Activated naive CD8-positive, alpha-beta T cell treated with anti-CD3 and anti-CD28 coated beads, Interleukin-2, amount 10 ng/mL, durations not matched to agents 7 days and 5 days (primary cell): ENCODE measurements at places on chromosomes 7 and 10. TPM values are rescaled to one million over a fixed set of nuclear protein-coding genes. Genes with fewer than 3 reads are reported as not detected.

DNA sequence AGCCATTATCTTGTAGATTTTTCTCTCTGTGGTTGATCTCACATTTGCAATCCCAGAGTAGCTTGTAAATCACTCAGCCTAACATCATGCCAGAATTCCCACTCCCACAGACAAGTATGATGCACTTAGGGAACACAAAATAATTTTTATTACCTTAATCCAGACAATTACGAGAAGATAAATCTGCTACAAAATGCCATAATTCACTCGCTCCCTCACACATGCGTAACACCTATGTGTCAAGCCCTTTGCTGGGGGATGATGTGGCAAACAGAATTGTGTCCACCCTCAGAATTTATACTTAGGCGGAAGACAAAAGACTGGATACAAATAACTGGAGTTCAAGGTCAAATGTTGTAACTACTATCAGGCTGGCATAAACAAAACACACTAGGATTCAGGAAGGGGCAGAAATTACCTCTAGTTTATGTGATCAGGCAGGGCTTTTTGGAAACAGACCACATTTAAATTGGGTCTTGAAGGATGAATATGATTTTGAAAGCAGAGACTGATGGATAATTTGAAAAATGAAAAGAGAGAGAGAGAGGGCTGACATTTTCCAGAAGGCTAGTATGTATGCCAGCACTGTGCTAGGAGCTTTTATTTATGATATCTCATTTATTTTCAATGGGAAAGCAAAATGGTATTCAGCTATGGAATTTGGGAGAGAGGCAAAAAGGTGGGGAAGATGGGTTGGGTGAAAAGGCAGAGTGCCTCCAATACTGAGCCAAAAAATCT lies 69.8 kb downstream of the DOCK4 start:
- no peak for DNase-seq
- H3K36me3 ChIP-seq = no peaks in the 10 kb centered on the region
- H3K4me1 ChIP-seq = peaks cover 1% of the 10 kb centered on the region

DNA sequence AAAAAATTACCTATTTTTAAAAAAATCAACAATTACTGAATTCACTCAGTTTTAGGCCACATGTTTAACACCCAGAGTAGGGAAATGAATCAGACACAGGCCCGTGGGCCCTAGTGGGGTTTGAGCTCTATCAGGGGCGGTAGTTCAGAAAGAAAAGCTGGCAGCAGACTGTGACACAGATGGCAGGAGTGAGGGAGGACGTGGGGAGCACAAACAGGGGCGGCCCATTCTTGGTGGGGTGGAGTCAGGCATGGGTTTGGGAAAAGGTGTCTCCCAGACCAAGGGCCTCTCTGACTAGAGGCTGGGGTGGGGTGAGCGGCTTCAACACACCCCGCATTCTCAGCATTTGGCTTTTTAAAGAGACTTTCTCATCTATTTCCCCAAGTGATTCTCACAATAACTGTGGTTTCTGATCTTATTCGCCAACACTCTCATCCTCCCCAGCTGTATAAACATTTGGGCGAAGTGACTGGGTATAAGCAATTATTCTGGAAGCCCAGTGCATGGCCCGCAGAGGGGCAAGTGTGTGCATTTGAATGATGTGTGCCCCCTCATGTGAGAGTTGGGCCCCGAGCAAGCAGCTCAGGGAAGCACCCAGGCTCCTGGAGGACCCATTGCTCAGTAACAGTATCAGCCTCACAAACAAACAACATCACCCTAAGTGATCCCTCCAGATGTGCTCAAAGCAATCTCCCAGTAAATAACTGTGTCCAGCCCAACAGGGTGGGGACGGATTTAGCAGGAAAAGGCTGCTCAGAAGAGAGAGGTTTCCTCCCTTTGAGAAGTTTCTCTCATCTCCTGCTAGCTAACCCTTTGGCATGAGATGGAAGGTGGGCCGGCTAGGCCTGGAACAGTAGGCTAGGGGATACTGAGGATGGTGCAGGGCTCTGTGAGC lies 437.6 kb upstream of the ZMIZ1 start:
- peaks cover 5% of the 10 kb centered on the region for H3K27me3 ChIP-seq
- DNase-seq = no peak
- H3K4me3 ChIP-seq = no peak overlapping the region
- H3K4me1 ChIP-seq = no peaks in the 10 kb centered on the region
- no peak overlapping the region for H3K27ac ChIP-seq
- no peaks in the 10 kb centered on the region for H3K36me3 ChIP-seq

GRCh38 chr10:42980553-42981357 lies 96.1 kb upstream of the RET start:
- no peaks in the 10 kb centered on the region for H3K36me3 ChIP-seq
- H3K27ac ChIP-seq = no peak overlapping the region
- DNase-seq = peak; percentile 22
- H3K27me3 ChIP-seq = no peaks in the 10 kb centered on the region
- H3K4me1 ChIP-seq = peaks cover 7% of the 10 kb centered on the region

- H3K27me3 ChIP-seq = no peaks in the 10 kb centered on the region
- DNase-seq = no peak
- peak overlapping the region; percentile 33 for H3K27ac ChIP-seq
- H3K4me1 ChIP-seq = peaks cover 16% of the 10 kb centered on the region
- peak overlapping the region; percentile 64 for H3K4me3 ChIP-seq
Observed at GRCh38 chr7:38192327-38192726, 14.3 kb downstream of the STARD3NL start.

DNA sequence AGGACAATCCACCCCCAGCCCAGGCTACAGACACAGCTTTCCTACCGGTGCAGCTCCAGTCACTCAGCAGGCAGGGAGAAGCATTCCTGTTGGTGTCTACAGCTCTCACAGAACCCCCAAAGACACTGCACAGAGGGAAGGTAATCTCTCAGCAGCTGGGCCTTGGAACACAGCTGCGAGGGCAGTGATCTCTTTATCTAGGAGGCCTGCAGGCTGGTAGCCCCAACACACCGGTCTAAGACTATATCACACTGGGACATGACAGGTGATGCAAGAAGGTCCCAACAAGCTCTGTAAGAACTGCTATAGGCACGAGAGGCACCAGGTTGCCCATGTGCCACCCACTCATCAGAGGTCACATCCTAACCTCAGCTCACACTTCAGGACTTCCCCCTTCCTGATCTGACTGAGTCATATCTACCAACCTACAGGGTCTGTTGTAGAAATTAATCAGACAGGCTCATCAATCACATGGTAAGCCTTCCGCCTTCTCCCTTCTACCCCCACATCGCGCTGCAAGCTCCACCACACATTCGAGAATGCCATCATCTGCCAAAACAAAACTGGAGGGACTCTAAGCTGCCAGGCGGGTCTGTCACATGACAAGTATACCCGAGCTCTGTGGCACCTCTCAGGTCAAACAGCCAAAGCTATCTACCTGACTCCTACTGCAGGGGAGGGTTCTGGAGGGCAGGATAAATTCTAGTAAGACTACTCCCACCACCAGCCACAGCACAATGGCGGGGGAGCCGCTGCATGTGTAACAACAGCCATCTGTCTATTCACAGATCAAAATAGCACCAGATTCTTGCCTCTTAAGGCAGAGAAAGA lies 26.1 kb downstream of the FAM53B start:
- DNase-seq = no peak
- peaks cover 3% of the 10 kb centered on the region for H3K36me3 ChIP-seq
- peak overlapping the region; percentile 81 for H3K27ac ChIP-seq
- H3K27me3 ChIP-seq = no peaks in the 10 kb centered on the region

BLNK gene
- 0.44 TPM for total RNA-seq

DNA sequence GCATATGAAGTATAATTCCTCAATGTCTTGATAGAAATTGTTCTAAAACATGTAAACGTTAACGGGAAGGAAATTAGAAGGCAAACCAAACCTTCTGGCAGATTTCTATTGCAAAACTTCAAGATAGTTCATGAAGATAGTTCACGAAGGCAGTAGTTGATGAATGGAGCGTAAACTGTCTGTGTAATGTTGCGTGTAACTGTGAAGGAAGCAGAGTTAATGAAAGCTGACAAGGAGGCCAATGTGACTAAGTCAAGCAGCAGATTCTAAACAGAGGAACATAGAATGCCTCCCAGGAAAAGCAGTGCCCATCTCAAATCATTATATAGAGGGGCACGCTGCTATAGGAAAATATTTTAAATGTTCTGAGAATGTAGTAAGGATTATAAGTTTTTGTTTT lies 659.7 kb upstream of the IGFBP3 start:
- H3K36me3 ChIP-seq = no peaks in the 10 kb centered on the region
- DNase-seq = no peak
- no peaks in the 10 kb centered on the region for H3K27me3 ChIP-seq
- no peak overlapping the region for H3K27ac ChIP-seq
- H3K4me3 ChIP-seq = no peak overlapping the region
- H3K4me1 ChIP-seq = no peaks in the 10 kb centered on the region

AKR1C4 gene
- total RNA-seq = not detected

- H3K27ac ChIP-seq = no peak overlapping the region
- H3K36me3 ChIP-seq = peaks cover 4% of the 10 kb centered on the region
- no peak overlapping the region for H3K4me3 ChIP-seq
- no peak for DNase-seq
Observed at GRCh38 chr7:110650328-110650727, 440.6 kb upstream of the LRRN3 start.

GRCh38 chr10:80447436-80448190 lies 6.5 kb upstream of the TSPAN14 start:
- peaks cover 27% of the 10 kb centered on the region for H3K4me1 ChIP-seq
- peak overlapping the region; percentile 0 for H3K27ac ChIP-seq
- H3K27me3 ChIP-seq = peaks cover 10% of the 10 kb centered on the region
- no peak overlapping the region for H3K4me3 ChIP-seq
- H3K36me3 ChIP-seq = no peaks in the 10 kb centered on the region

GRCh38 chr7:36984710-36985312 lies 260.5 kb upstream of the AOAH start:
- no peak overlapping the region for H3K27ac ChIP-seq
- peaks cover 15% of the 10 kb centered on the region for H3K4me1 ChIP-seq
- peak overlapping the region; percentile 17 for H3K4me3 ChIP-seq
- peaks cover 10% of the 10 kb centered on the region for H3K36me3 ChIP-seq

DNA sequence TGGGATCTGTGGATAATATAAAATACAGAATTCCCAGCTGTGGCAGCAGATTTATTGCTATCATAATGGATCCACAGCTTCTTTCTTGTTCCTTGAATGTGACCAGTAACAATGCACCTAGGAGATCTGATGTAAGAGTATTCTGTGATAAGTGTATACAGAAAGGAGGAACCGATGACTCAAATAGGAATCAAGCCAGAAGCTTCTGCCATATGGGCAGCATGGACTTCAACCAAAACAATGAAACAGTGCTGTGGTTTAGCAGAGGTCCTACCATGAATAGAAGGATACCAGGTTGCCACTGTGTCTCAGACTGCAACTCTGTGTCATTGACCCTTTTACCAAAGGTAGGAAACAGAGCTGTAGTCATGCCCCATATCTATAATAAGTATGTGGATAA lies 81.8 kb downstream of the PTPRZ1 start:
- no peaks in the 10 kb centered on the region for H3K4me1 ChIP-seq
- H3K27me3 ChIP-seq = no peaks in the 10 kb centered on the region
- no peak overlapping the region for H3K4me3 ChIP-seq
- DNase-seq = no peak
- H3K36me3 ChIP-seq = no peaks in the 10 kb centered on the region
- H3K27ac ChIP-seq = no peak overlapping the region

DNA sequence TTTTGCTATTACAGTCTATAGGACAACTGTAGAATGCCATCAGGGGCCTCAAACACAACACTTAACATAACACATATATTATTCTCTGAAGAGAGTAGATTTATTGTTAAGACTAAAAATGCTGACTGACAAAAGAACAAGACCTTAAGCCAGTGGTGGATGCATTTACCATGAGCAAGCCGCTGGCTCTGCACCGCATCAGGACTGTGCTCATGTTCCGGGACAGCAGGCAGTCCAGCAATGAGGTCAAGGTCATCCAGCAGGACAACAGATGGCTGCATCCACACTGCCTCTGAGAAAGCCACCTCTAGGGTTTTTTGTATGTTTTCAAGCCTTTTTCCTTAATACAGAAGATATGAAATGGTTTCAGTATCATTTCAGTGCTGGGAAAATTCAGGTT lies 23.8 kb downstream of the PEX1 start:
- peaks cover 7% of the 10 kb centered on the region for H3K4me1 ChIP-seq
- peaks cover 7% of the 10 kb centered on the region for H3K36me3 ChIP-seq
- no peaks in the 10 kb centered on the region for H3K27me3 ChIP-seq
- no peak for DNase-seq

DNA sequence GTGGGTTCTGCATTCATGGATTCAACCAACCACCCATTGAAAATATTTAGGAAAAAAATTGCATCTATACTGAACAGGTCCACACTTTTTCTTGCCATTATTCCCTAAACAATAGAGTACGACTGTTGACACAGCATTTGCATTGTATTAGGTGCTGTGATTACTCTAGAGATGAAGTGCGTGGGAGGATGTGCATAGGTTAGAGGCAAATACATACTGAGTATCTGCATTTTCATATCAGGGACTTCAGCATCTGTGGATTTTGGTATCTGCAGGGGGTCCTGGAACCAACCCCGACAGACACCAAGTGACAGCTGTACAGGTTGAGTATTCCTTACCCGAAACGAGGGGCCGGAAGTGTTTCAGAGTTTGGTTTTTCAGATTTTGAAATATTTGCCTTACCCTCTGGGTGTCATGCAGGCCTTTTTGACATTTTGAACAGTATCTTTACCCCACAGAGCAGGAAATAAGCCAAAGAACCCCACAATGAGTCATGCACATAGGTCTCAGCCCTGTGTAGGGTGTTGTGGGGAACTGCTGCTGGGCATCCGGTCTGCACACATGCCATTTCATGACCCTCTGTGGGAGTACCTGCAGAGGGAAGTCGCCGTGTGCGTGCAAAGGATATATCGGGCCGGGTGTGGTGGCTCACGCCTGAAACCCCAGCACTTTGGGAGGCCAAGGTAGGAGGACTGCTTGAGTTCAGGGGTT lies 14.5 kb downstream of the NUDT5 start:
- peaks cover 24% of the 10 kb centered on the region for H3K36me3 ChIP-seq
- peaks cover 23% of the 10 kb centered on the region for H3K4me1 ChIP-seq
- H3K27me3 ChIP-seq = no peaks in the 10 kb centered on the region
- peak; percentile 64 for DNase-seq

- no peak overlapping the region for H3K4me3 ChIP-seq
- DNase-seq = no peak
- peaks cover 27% of the 10 kb centered on the region for H3K36me3 ChIP-seq
Observed at GRCh38 chr7:45075871-45076796, 12.6 kb downstream of the NACAD start.

GRCh38 chr10:30437031-30437841 lies 3.3 kb downstream of the MAP3K8 start:
- peaks cover 50% of the 10 kb centered on the region for H3K4me1 ChIP-seq
- H3K27me3 ChIP-seq = no peaks in the 10 kb centered on the region
- DNase-seq = no peak
- peaks cover 48% of the 10 kb centered on the region for H3K36me3 ChIP-seq

DNA sequence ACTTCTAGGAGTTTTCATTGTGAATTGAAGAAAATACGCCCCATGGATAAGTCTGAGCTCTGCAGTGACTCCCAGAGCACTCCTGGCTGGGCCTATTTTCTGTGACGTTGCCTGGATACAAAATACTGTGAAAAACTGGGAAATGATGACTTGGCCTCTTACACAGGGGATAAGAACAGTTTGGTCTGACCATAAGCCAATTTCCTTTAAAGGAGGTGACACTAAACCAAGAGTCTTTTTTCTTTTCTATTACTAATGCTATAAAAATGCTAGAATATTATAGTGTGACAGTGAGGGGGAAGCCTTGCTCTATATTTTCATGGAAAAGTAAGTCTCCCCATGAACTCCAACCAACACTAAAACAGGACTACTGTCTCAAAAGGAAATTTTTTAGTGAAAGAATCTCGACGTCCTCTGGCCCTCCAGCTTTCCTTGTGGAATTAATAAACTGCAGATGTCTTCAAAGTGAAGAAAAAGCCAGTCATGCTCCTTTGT lies 45.5 kb downstream of the MYOF start:
- no peaks in the 10 kb centered on the region for H3K27me3 ChIP-seq
- H3K4me1 ChIP-seq = no peaks in the 10 kb centered on the region
- H3K27ac ChIP-seq = no peak overlapping the region
- DNase-seq = no peak
- no peaks in the 10 kb centered on the region for H3K36me3 ChIP-seq
